ENCODE measurements at places on chromosomes 4 and X.

GRCh38 chr4:23889814-23890341 is at the start of gene PPARGC1A:
Gene PPARGC1A, minus strand, starts transcription at chr4:23890047. Its CDS starts 90 bp downstream, at chr4:23889957.
- DNase-seq, result no peak

- DNase-seq, result no peak
Observed at GRCh38 chr4:129248621-129249020, 152.7 kb downstream of the C4orf33 start.

GRCh38 chr4:119624356-119624755 is 4.2 kb downstream of the PDE5A start:
- no peak for DNase-seq

DNA sequence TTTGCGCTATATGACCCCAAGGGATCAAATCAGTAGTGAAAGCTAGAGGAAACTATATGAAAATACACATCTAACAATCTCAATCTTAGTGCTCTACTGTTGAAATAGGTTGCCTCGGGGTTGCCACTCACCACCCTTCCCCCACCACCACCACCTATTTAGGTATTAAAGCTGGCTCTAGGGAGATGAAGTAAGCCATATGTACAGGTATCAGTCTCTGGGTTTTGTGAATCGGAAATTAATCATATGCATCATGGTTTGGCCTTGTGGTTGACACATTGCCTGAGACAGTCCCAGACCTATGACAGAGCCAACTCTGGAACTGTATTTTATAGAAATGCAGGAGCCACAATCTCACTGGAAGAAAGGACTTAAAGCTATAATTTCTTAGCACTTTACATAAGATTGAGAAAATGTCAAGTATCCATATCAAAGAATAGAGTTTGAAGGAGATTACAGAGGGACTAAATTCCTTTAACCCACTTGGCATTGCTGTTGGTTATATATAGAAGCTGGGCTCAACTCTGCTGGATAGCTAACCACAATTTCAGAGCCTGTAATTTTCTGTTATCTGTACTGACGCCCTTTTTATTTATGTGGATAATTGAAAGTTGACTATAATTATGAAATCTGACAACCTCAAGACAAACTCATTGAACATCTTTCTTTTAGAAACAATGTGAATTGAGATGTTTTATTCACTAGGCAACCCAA is 26.7 kb upstream of the BMP2K start:
- DNase-seq, result no peak

DNA sequence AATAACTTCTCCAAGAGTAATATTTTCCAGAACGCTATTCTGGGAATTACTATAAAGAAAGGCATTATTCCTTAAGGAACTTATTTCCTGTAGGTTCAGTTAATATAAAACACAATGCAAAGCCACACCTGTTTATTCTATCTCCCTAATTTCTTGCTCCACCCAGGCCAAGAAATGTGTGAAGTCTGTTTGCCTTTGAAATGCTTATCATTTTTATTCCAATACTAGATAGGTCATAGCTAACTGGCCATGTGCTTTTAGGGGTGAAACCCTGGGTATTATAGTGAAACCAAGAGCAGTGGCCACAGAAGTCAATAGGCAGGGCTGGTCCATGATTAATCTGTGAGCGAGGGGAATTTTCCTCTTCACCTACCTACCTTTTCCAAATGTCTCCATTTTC is 14.8 kb downstream of the CXCL3 start:
- DNase-seq, result no peak

- DNase-seq, result no peak
Observed at GRCh38 chr4:102285831-102286230, 59.5 kb downstream of the SLC39A8 start.

DNA sequence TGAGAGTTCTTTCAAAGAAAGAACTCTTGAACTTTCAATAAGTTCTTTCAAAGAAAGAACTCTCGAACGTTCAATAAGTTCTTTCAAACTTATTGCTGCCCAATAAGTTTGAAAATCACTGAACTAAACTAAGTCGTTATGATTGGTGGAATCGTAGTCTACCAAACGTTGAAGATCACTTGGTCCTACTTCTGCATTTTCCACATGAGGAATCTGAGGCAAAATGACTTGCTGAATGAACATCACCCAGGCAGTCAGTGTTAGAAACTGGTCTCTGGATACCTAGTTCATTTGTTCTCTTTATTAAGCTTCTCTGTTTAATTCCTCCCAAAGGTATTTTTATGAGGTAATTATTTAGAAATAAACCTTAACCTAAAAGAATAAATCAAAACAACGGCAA is 7.1 kb upstream of the CNOT6L start:
- DNase-seq, result no peak

DNA sequence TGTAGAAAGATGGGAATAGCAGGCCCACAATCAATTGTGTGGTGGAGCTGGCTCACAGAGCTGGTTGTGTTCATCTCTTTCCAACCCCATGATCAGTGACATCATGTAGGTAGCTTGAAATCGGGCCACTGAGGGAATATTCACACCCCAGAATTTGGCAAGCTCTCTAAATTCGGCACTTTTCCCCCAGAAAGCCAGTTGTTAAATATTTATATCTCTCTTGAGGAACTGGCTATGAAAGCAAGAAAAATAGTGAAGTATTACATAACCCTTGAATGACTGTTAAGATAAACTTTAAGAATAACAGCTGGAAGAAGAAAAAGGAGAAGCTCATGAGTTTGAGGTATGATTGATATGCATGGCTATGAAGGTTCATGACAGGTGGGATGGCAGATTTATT is 38.9 kb downstream of the GPRIN3 start:
- no peak for DNase-seq

GRCh38 chrX:24144528-24144927 is 5.0 kb upstream of the ZFX start:
- DNase-seq, result no peak

DNA sequence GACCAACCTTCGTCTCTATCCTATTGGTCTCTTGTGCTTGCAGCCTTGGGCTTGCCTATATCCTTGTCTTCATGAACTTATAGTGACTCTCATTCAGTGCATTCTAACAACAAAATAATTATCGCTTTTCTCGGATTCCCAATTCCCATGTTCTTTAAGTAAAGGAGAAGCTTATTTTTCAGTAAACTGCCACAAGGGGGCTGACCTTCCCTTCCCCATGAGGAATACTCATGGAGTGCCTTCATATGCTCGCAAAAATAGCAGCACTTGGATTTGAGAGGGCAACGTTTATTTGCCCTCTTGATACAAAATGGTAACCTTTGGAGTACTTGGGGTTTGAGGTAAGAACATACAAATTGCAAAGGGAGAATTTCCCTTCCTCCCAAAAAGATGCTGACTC is 183.2 kb upstream of the TENT5D start:
- DNase-seq, result no peak

DNA sequence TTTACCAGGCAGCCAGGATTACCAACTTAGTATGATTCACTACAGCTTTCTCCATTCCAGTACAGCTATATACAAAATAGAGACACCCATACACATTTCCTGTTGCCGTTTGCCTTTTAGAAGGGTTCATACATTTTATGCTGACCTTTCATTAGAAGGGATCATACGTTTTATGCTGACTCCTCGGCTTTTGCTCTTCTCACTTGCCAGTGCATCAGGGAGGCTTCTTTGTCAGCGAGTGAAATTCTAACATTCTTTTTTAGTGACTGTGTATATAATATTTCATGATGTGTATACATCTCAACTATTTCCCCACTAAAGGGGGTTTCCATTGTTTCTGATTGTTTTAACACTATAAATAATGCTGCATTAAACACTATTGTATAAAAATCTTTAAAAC is 552.6 kb downstream of the TRIML1 start:
- no peak for DNase-seq

GRCh38 chr4:97412331-97412730 is 730.9 kb downstream of the STPG2 start:
- no peak for DNase-seq

- DNase-seq, result no peak
Observed at GRCh38 chr4:89290727-89291516, 16.7 kb downstream of the GPRIN3 start.

- DNase-seq, result no peak
Observed at GRCh38 chr4:13102092-13102742, 381.9 kb downstream of the RAB28 start.

DNA sequence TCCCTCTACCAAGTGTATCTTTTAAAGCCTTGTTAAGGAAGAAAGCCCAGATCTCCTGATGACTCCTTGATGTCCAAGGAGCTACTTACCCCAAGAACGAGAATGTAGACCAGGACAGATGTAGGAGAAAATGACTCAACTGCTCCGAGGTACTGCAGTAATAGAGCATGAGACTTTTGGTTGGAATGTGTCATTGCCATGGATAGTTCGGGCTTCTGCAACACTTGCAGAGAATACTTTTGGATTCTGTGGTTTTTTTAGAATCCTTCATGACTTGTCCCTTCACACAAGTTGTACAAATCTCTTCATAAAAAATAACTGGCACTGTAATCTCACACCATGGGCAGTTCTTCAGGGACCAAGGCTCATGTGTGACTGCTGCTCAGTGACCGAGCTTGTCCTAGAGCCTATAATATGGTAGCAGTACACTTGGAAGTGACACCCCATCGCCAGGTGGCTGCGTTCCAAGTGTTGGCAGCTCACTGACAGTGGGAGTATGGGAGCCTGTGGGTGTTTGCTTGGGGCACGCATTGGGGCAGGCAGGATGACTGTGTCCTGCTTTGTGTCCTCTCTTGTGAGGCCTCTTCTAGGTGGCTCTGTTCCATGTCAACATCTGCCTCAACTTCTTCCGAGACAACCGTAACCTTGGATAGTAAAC is 87.9 kb upstream of the WDR1 start:
- no peak for DNase-seq

DNA sequence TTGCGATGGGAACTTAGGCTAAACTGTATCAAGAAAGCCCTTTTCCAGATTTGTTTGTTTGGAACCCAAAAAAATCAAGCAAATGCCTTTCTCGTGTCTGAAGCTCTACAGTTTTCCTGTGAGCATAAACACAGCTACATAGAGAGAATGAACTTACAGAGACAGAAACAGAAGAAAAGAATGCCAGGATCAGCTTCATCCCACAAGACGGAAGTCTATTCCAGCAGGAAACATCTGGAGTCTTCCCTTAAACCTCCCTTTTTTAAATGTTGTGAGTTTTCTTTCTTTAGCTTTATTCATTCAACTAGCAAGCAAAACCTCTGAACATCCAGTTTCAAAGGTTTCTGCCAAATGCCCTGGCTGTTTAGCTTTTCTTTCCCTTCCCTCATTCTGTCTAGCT is 32.6 kb upstream of the ZFP42 start:
- no peak for DNase-seq

GRCh38 chrX:15947648-15948317 is 93.2 kb upstream of the AP1S2 start:
- DNase-seq, result no peak

DNA sequence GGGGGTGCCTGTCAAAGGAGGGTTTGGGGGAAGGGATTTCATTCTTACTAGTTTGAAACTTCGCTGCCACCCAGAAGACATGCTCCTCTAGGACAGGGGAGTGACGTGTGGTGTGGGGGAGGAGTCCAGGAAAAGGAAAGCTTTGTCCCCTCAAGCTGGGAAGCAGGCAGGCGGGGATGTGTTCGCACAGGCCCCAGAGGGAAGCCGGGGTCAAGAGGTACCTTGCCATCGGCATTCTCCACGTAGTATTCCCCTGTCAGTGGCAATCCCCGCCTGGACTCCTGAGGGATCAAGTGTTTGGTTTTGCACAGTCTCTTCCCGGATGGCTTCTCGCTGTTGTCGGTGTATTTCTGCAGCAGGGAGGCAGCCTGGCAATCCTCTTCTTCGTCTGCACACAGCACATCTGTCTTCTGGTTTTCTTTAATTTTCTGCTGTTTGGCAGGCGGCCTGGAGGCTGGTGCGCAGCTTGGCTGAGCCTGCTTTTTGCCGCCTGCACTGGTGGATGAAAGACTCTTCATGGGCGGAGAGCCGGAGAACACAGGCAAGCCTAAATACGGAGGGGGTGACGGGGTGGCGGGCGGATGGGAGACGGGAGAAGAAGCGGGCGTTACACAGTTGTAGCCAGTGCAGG is 35.1 kb downstream of the BCOR start:
- no peak for DNase-seq
